ENCODE measurements at places on chromosomes 5 and 9. TPM values are rescaled to one million over a fixed set of nuclear protein-coding genes. Genes with fewer than 3 reads are reported as not detected.

DNA sequence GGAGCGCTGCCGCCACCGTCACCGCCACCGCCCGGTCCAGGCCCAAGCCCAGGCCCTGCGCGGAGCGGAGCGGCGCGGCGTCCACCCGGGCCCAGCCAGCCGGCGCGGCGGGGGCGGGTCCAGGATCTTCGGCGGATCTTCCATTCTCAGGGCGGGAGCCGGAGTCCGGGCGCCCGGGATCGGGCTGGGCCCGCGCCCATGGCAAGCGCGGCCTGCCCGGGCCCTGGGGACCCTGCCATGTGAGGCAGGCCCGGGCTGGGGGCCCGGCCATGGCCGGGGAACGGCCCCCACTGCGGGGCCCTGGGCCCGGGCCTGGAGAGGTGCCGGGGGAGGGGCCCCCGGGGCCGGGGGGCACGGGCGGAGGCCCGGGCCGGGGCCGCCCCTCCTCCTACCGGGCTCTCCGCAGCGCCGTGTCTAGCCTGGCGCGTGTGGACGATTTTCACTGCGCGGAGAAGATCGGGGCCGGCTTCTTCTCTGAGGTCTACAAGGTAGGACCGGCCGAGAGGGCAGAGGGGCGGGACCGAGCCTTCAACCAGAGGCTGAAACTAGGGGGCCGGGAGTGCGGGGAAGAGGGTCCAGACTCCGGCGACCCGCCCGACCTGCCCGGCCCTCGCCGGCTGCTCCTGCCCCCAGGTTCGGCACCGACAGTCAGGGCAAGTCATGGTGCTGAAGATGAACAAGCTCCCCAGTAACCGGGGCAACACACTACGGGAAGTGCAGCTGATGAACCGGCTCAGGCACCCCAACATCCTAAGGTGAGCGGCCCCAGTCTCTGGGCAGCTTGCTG is 482 bp downstream of the TESK1 start:
- H3K27ac ChIP-seq = peak overlapping the region; percentile 45
- H3K4me1 ChIP-seq = peaks cover 30% of the 10 kb centered on the region
- H3K4me3 ChIP-seq = peak overlapping the region; percentile 78
- DNase-seq = peak; percentile 97
- H3K36me3 ChIP-seq = peaks cover 32% of the 10 kb centered on the region

PCSK1 gene
- total RNA-seq = 0.88 TPM

DNA sequence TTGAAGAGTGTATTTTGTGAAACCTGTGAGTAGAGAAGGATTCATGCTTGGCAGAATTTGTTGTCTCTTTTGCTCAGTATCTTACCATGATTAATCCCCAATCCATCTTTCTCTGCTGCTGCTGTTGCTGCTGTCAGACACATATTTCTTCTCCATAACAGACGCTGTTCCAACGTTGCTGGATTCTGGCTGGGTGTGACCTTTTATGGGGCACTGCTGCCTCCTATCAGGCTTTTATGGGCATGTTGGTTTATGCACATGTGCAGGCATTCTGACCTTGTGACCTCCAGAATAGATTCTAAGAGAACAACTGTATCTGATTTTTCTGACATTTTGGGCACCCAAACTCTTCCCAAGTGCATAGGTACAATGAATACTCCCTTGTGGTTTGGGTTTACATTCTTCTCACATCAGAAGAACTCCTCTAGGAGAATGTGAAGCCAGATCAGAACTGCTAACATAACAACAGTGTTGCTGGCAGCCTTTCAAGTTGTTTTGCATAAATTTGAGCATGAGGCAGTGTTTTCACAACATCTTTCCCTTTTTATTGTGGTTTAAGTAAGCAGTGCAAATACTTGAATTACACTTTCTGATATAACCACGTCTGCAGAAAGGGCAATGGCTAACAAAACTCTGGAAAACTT is 9.2 kb upstream of the ISL1 start:
- no peaks in the 10 kb centered on the region for H3K36me3 ChIP-seq
- H3K27ac ChIP-seq = no peak overlapping the region
- H3K4me1 ChIP-seq = no peaks in the 10 kb centered on the region
- peaks cover 16% of the 10 kb centered on the region for H3K27me3 ChIP-seq
- no peak for DNase-seq
- H3K4me3 ChIP-seq = no peak overlapping the region

PIP5K1B gene
- total RNA-seq = not detected

ABO gene
- total RNA-seq = not detected

GCNT1 gene
- 78.4 TPM for total RNA-seq

PCDHGA9 gene
- 6.2 TPM for total RNA-seq

DNA sequence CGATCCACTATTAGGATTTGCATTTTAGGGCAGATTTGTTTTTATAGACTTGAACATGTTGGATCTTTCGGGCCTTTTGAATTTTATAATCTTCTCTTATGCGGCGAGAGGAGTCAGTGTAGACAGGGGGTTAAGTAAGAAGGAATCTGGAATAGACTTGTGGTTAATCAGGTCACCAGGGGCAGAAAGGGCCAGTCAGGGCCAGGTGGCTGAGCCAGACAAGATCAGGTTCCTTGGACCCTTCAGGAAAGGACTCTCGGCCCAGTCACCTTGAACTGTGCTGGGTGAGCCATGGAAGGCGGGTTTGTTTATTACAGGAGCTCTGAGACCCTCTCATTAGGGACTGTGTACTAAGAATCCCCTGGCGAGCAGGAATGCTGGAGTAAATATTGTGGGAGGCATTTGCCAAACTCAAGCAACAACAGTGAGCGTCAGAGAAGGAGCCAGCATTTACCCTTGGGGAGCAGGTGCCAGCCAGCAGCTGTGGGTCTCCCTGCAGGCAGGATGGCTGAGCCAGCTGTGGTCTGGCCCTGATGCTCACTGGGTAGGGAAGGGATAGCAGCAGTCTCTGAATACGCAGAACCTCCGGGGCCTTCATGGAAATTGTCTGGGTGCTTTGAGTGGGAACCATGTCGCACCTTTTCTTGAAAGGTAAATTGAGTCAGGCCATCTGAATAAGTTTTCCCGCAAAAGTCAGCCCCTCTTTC is 79.2 kb downstream of the UBE2QL1 start:
- no peak overlapping the region for H3K27ac ChIP-seq
- no peaks in the 10 kb centered on the region for H3K36me3 ChIP-seq
- DNase-seq = no peak
- H3K4me1 ChIP-seq = no peaks in the 10 kb centered on the region

HEMGN gene
- not detected for total RNA-seq

SHOC1 gene
- total RNA-seq = under 0.01 TPM

- peaks cover 21% of the 10 kb centered on the region for H3K4me1 ChIP-seq
- H3K4me3 ChIP-seq = no peak overlapping the region
Measured at GRCh38 chr5:130104895-130105688, 200.8 kb downstream of the CHSY3 start.

- H3K36me3 ChIP-seq = peaks cover 28% of the 10 kb centered on the region
- H3K27ac ChIP-seq = peak overlapping the region; percentile 63
- peak overlapping the region; percentile 69 for H3K4me3 ChIP-seq
- no peaks in the 10 kb centered on the region for H3K27me3 ChIP-seq
- H3K4me1 ChIP-seq = peaks cover 14% of the 10 kb centered on the region
- peak; percentile 98 for DNase-seq
Measured at GRCh38 chr5:343461-344401, 22.2 kb downstream of the AHRR start.

DNA sequence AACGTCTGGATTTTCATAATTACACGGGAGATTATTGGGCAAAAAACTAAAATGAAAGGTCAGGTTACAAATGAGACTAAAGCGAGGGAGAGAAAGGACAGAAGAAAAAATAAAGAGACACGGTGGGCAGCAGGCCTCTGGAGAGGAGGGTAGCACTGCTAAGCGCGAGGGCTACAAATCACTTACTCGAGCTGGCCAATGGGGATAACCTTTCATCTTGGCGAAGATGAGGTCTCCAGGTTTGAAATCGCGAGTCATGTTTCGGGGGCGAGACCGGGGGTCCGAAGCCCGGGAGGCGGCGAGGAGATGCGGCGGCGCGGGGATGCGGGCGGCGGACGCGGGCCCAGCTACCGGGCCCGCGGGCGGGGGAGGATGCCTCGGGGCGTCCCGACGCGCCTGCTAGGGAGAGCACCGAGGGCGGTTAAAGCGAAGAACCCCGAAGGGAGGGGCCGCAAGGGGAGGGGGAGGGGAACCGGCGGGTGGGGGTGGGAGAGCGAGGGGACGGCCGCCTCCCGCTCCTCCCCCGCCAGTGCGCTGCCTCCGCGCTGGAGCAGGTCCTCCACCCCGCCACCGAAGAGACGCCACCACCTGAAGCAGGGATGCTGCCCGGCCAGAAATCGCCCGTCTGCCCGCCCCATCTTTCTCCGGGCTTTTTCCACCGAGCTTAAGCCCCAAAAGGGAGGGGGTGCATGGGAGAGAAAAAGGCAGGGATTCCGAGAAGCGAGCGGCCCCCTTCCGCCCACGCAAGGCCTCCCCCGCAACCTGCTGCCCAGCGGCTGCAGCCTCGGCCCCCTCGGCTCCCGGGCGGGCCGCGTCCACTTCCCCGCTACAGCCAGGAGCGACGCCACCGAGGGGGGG is 610 bp downstream of the PSIP1 start:
- DNase-seq = peak; percentile 90
- no peaks in the 10 kb centered on the region for H3K27me3 ChIP-seq
- peak overlapping the region; percentile 91 for H3K4me3 ChIP-seq
- peaks cover 8% of the 10 kb centered on the region for H3K4me1 ChIP-seq

LRRC26 gene
- not detected for total RNA-seq

DNA sequence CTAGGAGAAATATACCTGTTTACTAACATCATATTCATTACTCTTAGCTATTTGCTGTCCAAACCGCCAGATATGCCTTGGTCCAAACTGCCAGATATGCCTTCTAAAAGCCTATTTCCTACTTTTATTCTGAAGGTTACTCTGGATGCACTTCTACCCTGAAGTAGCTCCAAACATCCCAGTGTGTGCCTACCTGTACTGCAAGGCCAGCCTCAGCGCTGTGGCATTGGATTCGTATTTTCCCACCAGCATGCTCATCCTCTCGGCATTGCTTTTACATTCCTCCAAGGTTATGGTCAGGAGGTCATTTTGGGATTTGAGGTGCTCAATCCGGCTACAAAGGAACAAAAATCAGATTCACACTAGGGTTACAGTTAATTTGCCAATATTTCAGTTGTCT is 94.3 kb downstream of the DCP2 start:
- no peak overlapping the region for H3K4me3 ChIP-seq
- H3K36me3 ChIP-seq = no peaks in the 10 kb centered on the region
- H3K27me3 ChIP-seq = no peaks in the 10 kb centered on the region
- DNase-seq = no peak
- H3K4me1 ChIP-seq = no peaks in the 10 kb centered on the region

DNA sequence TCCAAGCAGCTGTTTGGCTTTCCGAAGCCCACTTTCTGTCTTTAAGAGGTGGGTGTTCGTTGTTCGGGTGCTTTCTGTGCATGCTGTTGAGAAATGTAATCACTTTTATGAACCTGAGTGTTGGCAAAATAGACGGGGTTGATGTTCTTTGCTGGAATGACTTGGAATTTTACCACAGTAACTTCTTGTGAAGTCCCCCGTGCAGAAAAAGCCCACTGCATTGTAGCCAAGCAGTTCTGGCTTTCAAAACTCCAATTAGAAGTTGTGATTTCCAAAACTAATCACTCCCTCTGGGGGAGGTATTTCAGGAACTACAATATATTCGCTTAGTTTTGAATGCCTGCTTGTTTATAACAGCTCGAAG is 111.1 kb downstream of the PAM start:
- H3K27me3 ChIP-seq = no peaks in the 10 kb centered on the region
- peak overlapping the region; percentile 97 for H3K27ac ChIP-seq
- H3K4me1 ChIP-seq = peaks cover 21% of the 10 kb centered on the region
- H3K36me3 ChIP-seq = peaks cover 3% of the 10 kb centered on the region

SLC6A7 gene
- under 0.01 TPM for total RNA-seq

DNA sequence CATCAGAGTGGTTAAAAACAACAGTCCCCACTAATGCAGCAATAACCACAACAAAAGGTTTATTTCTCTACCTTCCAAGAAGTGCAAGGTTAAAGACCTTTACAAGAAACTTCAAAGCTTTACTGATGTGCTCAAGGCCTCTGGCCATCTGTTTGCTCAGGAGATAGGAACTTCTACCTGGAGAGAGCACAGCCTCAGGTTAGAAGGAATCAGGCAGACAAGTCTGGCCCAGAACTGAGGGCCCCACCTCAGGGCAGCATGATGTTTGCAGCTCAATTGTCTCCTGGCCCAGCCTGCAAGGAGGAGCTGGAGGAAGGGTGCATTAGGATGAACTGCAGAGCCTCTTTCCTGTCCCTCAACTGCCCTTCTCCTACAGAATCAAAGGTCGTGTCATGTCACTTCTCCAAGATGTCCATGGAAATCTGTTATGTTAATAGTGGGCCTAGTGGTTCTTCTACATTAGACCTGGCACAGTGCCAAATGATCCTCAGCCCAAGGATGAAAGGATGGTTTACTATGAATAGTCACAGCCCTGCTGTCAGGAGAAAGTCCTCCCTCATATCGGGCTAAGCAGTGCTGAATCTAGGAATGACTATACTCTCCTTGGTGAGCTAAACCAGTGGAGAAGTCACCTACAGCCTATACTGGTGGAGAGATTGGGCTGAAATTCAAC is 98.9 kb upstream of the NTRK2 start:
- H3K27ac ChIP-seq = no peak overlapping the region
- DNase-seq = no peak
- no peaks in the 10 kb centered on the region for H3K27me3 ChIP-seq

DBH gene
- total RNA-seq = not detected

DNA sequence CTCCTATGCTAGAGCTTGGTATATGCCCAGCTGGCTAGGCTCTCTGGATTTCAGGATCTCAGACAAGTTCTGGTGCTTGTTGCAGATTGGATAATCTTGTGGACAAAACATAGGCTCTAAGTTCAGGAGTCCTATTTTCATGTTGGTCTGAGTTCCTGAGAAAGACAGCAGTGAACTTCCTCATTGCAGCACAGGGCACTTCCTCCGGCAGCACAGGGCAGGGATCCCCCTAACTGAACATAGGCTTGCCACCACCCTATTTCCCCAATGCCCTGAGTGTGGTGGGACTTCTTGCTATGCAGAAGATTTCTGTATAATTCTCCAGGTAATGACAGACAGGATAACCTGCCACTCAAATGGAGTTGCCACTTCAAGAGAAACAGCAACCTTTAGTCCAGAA is 220.1 kb downstream of the PIK3R1 start:
- no peak overlapping the region for H3K4me3 ChIP-seq
- no peak overlapping the region for H3K27ac ChIP-seq
- H3K27me3 ChIP-seq = no peaks in the 10 kb centered on the region
- DNase-seq = no peak
- peaks cover 13% of the 10 kb centered on the region for H3K4me1 ChIP-seq
- H3K36me3 ChIP-seq = no peaks in the 10 kb centered on the region

PCDHB8 gene
- total RNA-seq = 0.36 TPM

- no peak for DNase-seq
- H3K36me3 ChIP-seq = peaks cover 51% of the 10 kb centered on the region
- H3K27me3 ChIP-seq = no peaks in the 10 kb centered on the region
Measured at GRCh38 chr5:175494264-175495183, 16.2 kb downstream of the SFXN1 start.

- no peak overlapping the region for H3K27ac ChIP-seq
- peaks cover 5% of the 10 kb centered on the region for H3K4me1 ChIP-seq
- H3K4me3 ChIP-seq = no peak overlapping the region
- no peaks in the 10 kb centered on the region for H3K36me3 ChIP-seq
- peaks cover 40% of the 10 kb centered on the region for H3K27me3 ChIP-seq
Measured at GRCh38 chr5:154544646-154545045, 66.6 kb upstream of the HAND1 start.

GAPT gene
- not detected for total RNA-seq

CCNI2 gene
- total RNA-seq = not detected

ZFR gene
- total RNA-seq = 86.1 TPM

Measured in osteoblast (primary cell).